ENCODE measurements at places on chromosomes 4 and X.

GRCh38 chrX:69066966-69067525 is 98.2 kb downstream of the PJA1 start:
- no peaks in the 10 kb centered on the region for H3K4me1 ChIP-seq
- no peak overlapping the region for H3K27ac ChIP-seq
- DNase-seq = no peak
- H3K36me3 ChIP-seq = no peaks in the 10 kb centered on the region
- no peaks in the 10 kb centered on the region for H3K27me3 ChIP-seq
- no peak overlapping the region for H3K4me3 ChIP-seq

DNA sequence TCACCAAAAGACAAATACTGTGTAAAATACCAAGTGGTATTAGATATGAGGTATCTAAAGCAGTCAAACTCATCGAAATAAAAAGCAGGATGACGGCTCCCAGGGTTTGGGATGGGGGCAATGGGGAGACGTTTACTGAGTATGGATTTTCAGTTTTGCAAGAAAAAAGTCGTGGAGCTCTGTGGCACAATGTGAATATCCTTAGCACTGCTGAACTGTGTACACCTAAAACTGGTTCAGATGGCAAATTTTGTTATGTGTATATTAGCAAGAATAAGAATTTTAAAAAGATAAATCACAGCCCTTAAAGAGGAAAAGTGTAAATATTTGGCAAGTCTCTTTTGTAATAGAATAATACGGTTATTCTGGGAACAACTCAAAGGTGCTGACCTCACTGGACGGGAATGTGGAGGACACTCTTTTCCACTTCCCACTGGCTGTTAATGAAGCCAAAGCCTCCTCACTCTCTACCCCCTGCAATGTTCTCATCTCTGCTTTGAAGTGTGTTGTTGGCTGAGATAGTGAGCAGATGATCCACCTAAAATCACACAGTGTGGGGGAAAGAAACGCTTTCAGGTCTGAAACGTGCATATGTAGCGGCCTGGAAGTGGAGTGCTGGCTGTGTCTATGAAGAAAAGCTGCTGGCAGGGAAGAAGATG is 49.2 kb downstream of the SEL1L3 start:
- H3K36me3 ChIP-seq = peaks cover 7% of the 10 kb centered on the region
- H3K4me1 ChIP-seq = peaks cover 35% of the 10 kb centered on the region
- peak overlapping the region; percentile 92 for H3K27ac ChIP-seq
- no peak for DNase-seq
- H3K27me3 ChIP-seq = no peaks in the 10 kb centered on the region

DNA sequence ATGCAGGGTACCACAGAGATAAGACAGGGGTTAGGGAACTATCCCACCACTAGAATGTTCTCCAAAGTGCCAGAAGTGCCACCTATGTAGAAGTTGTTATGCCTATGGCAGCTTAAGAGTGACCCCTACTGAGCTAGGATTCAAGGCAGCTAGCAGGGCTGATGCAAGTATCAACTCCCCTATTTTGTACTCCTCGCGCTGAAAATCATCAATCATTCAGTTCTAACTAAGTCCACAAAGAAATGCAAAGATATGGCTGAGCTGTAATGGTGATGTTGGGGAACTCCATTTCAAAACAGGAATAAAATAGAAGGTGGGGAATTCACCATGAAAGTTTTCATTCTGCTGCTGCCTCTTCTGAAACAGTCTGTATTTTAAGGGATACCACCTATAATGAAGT is 13.8 kb downstream of the ACSL4 start:
- peaks cover 12% of the 10 kb centered on the region for H3K36me3 ChIP-seq
- DNase-seq = no peak
- no peaks in the 10 kb centered on the region for H3K27me3 ChIP-seq
- no peak overlapping the region for H3K27ac ChIP-seq
- H3K4me3 ChIP-seq = no peak overlapping the region

DNA sequence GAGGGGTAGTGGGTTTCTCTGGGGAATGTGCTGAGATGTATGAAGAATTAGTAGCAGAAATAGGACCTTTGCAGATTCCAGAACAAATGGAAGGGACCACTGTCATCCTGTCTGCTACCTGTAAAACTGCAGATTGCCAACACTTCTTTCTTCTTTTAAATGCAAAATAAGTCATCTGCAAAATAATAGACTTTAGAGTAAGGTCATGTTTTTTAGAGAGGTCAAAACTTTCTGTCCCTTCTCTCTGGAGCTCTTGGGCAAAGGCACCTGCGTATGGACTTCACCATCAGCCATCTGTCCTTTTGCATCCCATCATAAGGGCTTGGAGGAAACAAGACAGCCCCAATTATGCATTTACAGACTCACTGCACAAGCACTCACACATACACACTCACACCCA is 121.1 kb upstream of the PPARGC1A start:
- H3K4me1 ChIP-seq = no peaks in the 10 kb centered on the region
- no peak for DNase-seq
- H3K27me3 ChIP-seq = no peaks in the 10 kb centered on the region
- H3K27ac ChIP-seq = no peak overlapping the region

DNA sequence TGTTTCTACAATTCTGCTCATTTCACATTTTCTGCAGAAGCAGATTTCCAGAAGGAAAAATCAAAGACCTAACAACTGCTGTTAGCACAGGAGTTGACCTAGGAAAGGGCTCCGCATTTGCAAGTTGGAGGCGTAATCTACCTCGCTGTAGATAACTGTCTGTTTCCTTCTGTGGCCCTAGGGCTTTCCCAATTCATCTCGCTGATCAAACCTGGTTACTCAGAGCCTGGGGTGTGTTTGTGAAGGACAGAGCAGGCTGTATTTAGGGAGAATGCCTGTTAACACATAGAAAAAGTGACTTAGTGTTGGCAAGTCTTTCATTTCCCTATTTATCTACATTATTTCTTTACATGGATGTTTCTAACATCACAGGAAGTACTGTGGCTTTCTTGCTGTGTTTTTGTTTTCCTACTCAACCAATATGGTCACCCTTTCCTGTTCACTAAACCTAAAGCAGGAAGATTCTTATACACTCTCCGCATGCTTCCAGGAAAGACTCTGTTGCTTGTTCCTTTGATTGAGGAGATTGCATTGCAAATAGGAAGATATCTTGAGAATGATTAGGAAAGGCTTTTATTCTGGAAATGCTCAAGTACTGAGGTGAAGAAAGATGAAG is 40.5 kb downstream of the AGA start:
- no peaks in the 10 kb centered on the region for H3K4me1 ChIP-seq
- H3K27me3 ChIP-seq = no peaks in the 10 kb centered on the region
- DNase-seq = no peak
- H3K36me3 ChIP-seq = no peaks in the 10 kb centered on the region

DNA sequence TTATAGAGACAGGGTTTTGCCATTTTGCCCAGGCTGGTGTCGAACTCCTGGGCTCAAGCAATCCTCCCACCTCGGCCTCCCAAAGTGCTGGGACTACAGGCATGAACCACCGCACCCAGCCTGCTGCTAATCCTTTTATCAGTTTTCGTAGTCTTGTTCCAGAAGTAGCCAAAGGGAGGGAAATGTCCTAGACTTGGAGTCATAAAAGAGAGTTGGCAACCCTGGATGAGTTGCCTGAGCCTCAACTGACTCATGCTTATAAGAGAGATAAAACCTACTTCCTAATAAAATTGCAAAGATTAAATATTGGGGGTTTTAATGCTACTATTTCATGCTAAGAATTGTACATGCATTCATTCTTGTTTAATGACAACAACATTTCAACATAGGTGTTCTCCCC is 44.3 kb downstream of the CD40LG start:
- H3K4me1 ChIP-seq = no peaks in the 10 kb centered on the region
- H3K27me3 ChIP-seq = no peaks in the 10 kb centered on the region
- no peaks in the 10 kb centered on the region for H3K36me3 ChIP-seq
- no peak for DNase-seq

DNA sequence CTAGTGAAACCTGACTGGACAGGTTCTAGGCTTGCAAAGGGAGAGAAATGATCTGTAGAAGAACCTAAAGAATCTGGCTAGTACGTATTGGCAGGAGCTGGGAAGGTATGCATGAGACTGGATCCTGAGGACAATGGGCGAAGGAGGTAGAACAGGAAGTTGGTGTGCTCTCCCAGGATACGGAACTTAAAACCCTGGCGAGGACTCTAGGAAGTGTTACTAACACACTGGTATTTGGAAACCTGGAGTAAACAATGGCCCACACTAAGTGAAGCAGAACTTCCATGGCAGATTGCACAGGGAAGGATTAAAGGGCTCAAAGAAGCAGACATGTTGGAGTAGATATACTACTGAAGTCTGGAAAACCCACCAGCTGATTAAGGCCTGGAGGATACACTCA is 9.1 kb downstream of the SYN1 start:
- no peaks in the 10 kb centered on the region for H3K4me1 ChIP-seq
- H3K27ac ChIP-seq = no peak overlapping the region
- H3K36me3 ChIP-seq = no peaks in the 10 kb centered on the region
- H3K27me3 ChIP-seq = no peaks in the 10 kb centered on the region
- DNase-seq = no peak

DNA sequence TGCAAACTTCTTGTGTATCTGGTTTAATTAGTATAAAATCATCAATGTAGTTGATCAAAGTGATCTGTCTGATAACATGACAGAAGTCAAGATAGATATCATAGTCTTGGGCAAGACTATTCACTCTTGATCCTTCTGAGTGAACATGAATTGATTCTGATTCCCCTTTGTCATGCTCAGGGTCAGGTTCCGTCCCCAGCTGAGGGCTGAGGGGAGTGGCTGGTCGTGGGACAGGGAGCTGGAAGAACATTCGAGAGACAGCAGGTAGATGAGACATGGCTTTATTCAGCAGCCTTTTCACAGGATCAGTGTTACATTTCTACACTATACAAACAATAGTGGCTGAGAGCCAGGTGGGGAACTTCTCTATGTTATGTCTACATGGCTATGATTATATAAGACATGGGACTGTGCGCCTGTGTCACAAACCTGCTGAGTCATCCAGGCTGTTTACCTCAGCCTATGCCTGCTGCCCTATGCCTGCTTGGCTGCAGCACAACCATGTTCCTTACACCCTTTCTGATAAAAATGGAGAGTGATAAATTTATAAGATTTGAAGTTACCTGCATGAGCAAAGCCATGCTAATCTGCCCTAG is 586.9 kb upstream of the NR3C2 start:
- DNase-seq = no peak
- no peaks in the 10 kb centered on the region for H3K4me1 ChIP-seq
- no peaks in the 10 kb centered on the region for H3K36me3 ChIP-seq

- no peaks in the 10 kb centered on the region for H3K36me3 ChIP-seq
- peak overlapping the region; percentile 66 for H3K27ac ChIP-seq
- no peak overlapping the region for H3K4me3 ChIP-seq
- no peak for DNase-seq
Measured at GRCh38 chr4:38179690-38180377, 219.6 kb downstream of the PTTG2 start.

GRCh38 chrX:94204524-94204923 is 530.5 kb downstream of the FAM133A start:
- H3K27me3 ChIP-seq = no peaks in the 10 kb centered on the region
- no peak overlapping the region for H3K4me3 ChIP-seq
- H3K27ac ChIP-seq = no peak overlapping the region
- DNase-seq = no peak
- H3K4me1 ChIP-seq = no peaks in the 10 kb centered on the region

GRCh38 chrX:49072712-49073095 is 1.1 kb downstream of the PRAF2 start:
- no peaks in the 10 kb centered on the region for H3K27me3 ChIP-seq
- peak overlapping the region; percentile 31 for H3K27ac ChIP-seq
- no peak for DNase-seq
- no peaks in the 10 kb centered on the region for H3K4me1 ChIP-seq
- H3K36me3 ChIP-seq = no peaks in the 10 kb centered on the region
- H3K4me3 ChIP-seq = peak overlapping the region; percentile 48

- no peaks in the 10 kb centered on the region for H3K27me3 ChIP-seq
- H3K27ac ChIP-seq = no peak overlapping the region
- H3K4me3 ChIP-seq = no peak overlapping the region
- no peaks in the 10 kb centered on the region for H3K4me1 ChIP-seq
Measured at GRCh38 chr4:1658146-1658545, 26.0 kb downstream of the FAM53A start.

DNA sequence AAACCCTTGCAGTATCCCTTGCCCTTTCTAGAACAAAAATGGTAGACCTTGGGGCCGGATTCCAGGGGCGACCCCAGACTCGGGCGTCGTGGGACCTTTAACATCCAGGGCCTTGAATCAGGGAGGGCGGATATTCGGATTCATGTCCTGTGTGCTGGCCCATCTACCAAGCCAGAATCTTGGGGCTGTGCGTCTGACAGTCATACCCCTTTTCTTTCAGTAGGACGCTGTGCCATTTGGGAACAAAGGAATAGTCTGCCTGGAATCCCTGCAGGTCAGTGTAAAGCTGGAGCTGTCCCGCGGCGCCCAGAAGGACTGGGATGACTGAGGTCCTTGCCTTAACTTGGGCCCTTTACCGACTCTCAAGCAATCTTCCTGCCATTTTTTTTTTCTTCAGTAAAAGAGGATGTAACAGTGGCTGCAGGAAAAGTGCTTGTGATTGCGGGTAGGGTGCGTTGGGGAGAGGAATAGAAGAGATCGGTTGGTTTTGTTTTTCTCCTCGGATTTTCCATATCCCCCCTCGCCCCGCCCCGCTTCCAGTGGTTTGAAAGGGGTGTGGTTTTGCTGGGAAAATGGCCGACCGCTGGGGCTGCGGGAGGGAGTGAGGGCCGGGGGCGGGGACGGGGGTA is 518 bp downstream of the ARMCX1 start:
- no peaks in the 10 kb centered on the region for H3K27me3 ChIP-seq
- H3K27ac ChIP-seq = peak overlapping the region; percentile 20
- H3K4me3 ChIP-seq = peak overlapping the region; percentile 34
- H3K4me1 ChIP-seq = no peaks in the 10 kb centered on the region

GRCh38 chrX:44314259-44314734 is 29.2 kb downstream of the EFHC2 start:
- no peak overlapping the region for H3K27ac ChIP-seq
- no peak overlapping the region for H3K4me3 ChIP-seq
- H3K36me3 ChIP-seq = no peaks in the 10 kb centered on the region
- H3K27me3 ChIP-seq = no peaks in the 10 kb centered on the region

DNA sequence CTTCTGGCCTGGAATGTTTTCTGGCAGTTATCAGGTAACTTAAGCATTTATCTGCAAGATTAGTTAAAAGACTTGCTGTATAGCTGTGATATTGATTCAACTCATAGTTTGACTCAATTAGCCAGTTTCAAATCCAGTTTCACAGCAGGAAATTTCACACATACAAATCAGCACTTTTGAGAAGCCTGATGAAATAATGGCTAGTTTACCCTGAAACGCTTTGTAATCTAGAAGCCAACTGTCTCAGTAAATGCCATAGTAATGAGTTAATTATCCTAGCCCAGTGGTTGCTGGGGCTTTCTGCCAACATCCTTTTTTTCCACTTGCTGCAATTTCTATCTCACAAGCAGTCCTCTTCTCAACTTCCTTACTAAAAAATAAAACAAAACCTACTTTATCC is 53.1 kb downstream of the ARHGEF38 start:
- no peak for DNase-seq
- H3K27ac ChIP-seq = no peak overlapping the region
- no peaks in the 10 kb centered on the region for H3K27me3 ChIP-seq
- no peak overlapping the region for H3K4me3 ChIP-seq
